Osteoblast (primary cell): ENCODE measurements at places on chromosomes 2 and 18. TPM values are rescaled to one million over a fixed set of nuclear protein-coding genes. Genes with fewer than 3 reads are reported as not detected.

GRCh38 chr2:161041356-161041755 lies 118.9 kb upstream of the TANK start:
- no peak for DNase-seq

- no peak for DNase-seq
Observed at GRCh38 chr2:239881561-239882320, 143.4 kb downstream of the NDUFA10 start.

The ESPNL gene
- 1.8 and 9.8 TPM in 2 replicates for total RNA-seq

GRCh38 chr2:52474091-52474490 lies 1293.5 kb upstream of the CHAC2 start:
- DNase-seq: no peak

DNA sequence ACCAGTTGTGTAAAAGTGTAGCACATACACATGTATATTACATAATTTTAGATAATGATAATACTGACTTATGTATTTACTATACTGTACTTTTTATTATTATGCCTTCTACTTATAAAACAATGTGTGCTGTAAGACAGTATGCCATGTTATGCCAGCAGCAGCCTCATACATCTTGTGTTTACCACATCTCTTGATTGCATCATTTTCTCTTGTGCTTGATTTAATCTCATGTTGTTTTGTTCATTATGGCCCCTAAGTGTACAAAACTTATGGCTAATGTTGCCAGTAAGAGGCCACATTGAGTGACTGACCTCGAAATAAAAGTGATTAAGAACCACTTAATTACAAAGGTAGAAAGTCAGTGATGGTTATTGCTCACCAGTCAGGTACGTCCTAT lies 128.0 kb upstream of the SP5 start:
- DNase-seq: no peak

DNA sequence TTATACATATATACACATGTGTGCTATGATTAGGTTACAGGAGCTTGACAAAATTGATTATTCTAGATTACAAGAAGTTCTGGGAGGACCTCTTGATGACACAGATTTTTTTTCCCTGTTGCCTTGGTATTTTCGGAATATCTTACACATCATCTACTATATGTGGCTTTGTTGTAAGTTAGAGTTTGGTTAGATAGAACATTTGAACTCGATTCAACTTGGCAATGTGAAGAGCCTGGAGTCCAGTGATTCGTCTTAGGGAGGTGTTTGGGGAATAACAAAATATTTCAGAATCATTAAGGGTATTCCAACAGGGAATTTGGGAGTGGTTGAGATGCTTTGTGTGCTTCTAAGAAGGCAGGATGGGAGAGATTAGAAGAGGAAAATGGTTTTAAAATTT lies 39.3 kb upstream of the EFEMP1 start:
- DNase-seq: no peak

The PCARE gene
- total RNA-seq: not detected in 2 replicates

DNA sequence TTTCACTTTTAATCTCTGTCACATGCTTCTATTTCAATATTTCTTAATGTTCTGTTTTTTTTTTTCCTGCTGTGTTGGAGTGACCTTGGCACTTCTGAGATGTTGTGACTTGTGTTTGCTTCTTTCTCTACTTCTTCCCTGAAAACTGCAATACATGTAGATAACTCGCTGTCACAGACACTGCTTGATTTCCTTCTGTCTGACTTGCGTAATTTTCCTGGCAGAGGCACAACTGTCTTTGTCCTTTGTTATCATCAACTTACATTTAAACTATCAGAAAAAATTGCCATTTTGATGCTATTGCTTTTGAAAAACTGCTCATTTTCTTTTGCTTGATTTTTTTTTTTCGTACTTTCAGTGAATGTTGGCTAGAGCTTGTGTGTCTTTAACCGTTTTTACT lies 69.0 kb downstream of the BABAM2 start:
- no peak for DNase-seq

DNA sequence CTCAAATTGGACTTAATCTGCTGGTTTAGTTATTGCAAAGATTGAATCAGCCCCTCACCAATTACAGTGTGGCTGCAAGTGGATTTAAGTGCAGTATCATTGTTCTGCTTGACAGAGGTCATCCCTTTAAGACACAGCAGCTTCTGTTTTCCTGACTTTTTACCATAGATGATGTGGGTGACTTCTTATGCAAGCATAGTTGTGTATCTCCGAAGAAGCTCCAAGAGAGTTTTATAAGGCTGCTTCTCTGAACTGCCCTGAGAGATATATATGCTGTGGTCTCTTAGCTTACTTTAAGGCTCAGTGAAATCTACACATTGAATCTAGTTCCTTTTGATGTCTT lies 3.5 kb downstream of the TRIB2 start:
- no peak for DNase-seq

DNA sequence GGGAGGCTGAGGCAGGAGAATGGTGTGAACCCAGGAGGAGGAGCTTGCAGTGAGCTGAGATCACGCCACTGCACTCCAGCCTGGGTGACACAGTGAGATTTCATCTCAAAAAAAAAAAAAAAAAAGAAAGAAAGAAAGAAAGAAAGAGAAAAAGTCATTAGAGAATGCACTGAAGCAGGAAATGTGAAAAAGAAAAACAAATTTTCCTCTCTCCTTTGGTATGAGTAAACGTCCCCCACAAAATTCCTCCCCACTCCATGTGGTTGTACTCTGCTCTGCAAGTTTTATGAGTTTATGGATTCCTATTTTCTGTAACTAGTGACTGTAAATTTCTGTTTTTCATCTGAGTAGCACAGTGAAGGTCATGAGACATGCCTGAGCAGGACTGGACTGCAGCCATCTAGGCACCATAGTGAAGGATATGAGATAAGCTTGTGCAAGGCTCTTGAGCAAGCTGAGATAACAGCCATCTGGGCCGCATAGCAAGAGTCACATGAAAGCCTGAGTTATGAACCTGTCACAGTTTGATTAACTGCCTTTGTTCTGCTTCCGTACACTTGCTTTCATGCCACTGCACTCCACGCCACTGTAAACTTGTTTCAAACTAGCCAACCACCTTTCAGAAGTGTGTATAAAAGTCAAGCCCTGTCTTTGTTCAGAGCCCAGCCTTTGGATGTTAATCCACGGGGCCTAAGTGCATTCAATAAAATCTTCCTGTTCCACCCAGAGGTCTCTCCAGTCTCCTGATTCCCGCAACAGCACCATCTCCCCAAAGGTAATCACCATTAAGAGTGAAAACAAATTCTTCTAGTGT lies 50.2 kb downstream of the SKA1 start:
- no peak for DNase-seq

The GAREM2 gene
- 1.4 and 2.4 TPM in 2 replicates for total RNA-seq

DNA sequence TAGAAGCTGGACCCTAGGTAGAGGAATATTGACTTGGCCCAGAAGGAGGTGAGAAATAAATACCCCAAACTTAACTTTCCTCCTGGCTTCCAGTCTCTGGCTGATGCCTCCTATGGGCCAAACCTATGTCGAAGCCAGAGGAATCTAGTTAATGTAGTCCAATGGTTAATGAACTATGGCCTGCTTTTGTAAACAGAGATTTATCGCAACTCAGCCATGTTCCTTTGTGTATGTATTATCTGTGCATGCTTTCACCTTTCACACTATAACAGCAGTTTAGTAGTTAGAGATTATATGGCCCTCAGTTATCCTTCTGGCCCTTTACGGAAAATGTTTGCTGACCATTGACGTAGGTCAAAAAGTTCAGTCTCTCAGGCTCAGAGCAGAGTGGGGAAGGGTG lies 67.3 kb upstream of the BARD1 start:
- DNase-seq: no peak

GRCh38 chr2:172403402-172403801 lies 24.0 kb upstream of the ITGA6 start:
- DNase-seq: no peak

DNA sequence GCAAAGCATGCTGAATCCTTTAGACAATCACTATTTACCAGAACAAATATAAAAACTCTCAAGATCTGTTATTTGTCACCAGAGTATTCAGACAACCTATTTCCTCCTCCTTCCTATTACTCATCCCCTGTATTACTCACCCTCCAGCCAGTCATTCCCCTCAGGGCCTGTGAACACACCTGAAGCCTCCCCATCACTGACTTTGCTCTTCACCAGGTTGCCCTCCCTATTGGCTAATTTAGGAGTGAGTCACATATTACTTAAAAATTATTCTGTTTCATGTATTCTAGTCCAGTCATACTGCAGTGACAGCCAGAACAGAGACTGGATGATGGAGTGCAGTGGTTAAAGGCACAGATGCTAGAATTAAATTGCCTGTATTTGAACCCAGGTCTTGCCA lies 3.7 kb upstream of the ATG16L1 start:
- no peak for DNase-seq

DNA sequence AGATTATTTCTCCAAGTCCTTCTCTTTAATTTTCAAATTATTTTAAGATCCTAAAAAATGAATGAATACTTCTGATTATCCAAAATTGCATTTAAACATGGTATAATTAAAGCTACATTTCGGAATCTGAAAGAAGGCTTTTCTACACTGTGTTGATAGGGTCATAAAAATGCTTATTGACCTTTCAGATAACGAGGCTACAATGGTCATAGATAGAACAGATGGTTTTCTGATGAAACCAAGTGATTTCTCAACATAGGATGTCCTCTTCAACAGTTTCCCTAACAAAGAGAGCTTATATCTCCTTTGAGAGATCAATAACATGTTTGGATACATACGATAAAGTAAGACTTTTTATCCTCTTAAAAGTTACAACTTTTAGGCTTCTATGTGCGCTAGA lies 201.1 kb downstream of the PTH2R start:
- no peak for DNase-seq

DNA sequence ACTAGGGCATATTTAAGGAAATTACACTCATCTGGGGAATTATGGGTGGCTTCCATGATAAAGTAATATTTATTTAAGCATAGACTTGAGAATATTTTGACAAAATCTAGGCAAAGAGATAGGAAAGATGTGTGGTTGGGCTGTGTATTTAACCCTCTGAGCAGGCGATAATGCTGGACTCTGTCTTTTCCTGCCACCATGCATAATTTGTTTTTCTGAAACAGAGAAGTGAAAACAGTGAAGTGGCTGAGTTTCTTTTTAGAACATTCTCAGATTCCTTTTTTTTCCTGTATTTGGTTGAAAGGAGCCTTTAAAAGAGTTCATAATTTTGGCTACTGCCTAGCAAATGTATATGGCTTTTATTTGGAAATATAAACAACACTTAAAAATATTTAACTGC lies 104.8 kb upstream of the CDH19 start:
- DNase-seq: no peak

- no peak for DNase-seq
Observed at GRCh38 chr18:43195421-43195820, 79.9 kb upstream of the RIT2 start.

GRCh38 chr2:117980783-117981676 lies 32.8 kb downstream of the CCDC93 start:
- peak; percentile 71 for DNase-seq

DNA sequence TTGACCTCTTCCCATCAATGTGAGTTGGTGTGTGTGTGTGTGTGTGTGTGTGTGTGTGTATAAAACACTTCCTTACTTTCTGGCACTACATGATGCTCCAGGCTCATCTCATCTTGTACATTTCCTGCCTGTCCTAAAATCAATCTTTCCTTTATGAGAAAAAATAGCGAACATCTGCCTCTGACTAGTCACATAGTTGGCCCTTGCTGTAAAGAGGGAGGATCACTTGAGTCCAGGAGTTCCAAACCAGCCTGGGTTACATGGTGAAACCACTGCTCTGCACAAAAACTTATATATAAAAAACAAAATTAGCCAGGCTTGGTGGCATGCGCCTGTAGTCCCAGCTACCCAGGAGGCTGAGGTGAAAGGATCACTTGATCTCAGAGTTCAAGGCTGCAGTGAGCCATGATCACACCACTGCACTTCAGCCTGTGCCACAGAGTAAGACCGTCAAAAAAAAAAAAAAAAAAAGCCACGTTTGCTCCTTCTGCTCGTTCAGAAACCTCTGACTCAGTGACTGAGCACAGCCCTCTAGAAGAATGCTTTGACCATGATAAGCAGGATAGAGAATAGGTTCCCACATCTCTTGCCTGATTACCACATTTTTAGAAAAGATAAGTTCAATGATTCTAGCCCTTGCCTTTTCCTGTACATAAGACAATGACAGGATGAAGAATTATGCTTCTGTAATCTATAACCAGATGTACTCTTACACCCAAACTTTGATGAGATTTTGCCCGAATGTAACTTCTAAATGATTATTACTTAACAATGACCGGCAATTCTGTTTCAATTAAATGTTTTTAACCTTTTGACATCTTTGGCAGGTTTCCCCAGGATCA lies 45.2 kb upstream of the ST3GAL5 start:
- DNase-seq: peak; percentile 90

GRCh38 chr2:39492716-39493115 lies 55.6 kb upstream of the MAP4K3 start:
- no peak for DNase-seq
